ENCODE measurements at places on chromosomes 2 and 18. TPM values are rescaled to one million over a fixed set of nuclear protein-coding genes. Genes with fewer than 3 reads are reported as not detected.
A peak's percentile ranks its signal among the peaks of the same experiment; 100 is the strongest.

GRCh38 chr2:234865586-234865985 lies 86.2 kb upstream of the SH3BP4 start:
- no peaks in the 10 kb centered on the region for H3K4me1 ChIP-seq
- H3K27me3 ChIP-seq: no peaks in the 10 kb centered on the region
- no peaks in the 10 kb centered on the region for H3K36me3 ChIP-seq
- DNase-seq: no peak
- H3K4me3 ChIP-seq: no peak overlapping the region

The SLC5A7 gene
- total RNA-seq: not detected

The FIGN gene
- total RNA-seq: 9.8 TPM

DNA sequence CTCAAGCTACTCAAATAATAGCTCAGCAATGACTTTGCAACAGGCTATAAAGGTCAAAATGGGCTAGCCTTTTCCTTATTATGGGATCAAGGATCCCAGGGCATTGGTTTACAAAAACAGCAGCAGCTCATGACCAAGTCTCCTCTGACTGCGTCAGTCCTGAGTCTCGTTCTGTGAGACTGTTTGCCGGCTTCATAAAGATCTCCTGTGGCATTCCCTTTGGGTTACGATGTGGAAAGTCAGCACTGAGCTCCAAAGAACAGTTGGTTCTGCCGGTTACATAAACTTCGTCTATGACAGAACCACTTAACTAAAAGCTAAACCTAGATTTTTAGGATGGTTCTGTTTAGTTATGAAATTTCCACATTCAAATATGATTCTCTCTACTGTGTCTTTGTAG lies 674.9 kb downstream of the ZEB2 start:
- no peak overlapping the region for H3K27ac ChIP-seq
- no peaks in the 10 kb centered on the region for H3K36me3 ChIP-seq
- H3K4me1 ChIP-seq: no peaks in the 10 kb centered on the region
- no peak overlapping the region for H3K4me3 ChIP-seq
- DNase-seq: no peak

The FBXO36 gene
- 2.6 TPM for total RNA-seq

DNA sequence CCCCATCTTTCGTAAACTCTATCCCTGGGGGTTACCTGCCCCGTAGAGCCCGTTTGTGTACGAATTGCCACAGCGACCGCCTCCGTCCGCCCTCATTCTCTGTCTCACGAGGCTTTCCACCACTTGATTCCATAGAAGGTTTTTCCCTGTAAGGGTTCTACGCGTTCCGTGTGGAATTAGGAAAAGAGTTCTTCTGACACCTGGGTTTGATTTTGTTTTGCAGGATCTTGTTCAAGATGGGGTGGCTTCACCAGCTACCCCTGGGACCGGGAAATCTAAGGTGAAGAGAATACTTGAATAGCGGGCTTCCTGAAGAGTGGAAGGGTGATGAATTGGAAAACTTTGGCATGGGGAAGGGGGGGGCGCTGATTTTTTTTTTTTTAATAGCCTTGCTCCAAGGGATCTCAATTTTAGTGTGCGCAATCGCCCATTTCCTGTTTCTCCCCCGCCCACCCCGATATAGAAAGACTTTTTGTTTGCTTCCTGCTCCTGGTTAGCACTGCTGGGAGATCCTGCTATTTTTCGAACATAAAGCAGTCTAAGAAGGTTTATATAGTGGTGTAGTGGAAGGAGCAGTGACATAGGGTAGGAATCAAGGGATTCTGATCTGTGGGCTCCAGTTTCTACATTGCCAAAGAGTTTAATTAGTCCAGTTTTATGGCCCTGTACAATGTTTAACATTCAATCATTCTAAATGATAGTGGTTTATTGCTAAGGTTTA lies 564 bp downstream of the GCC2 start:
- H3K4me1 ChIP-seq: peaks cover 6% of the 10 kb centered on the region
- H3K4me3 ChIP-seq: peak overlapping the region; percentile 84

GRCh38 chr18:44943311-44943881 lies 262.7 kb downstream of the SETBP1 start:
- no peak for DNase-seq
- H3K27ac ChIP-seq: peak overlapping the region; percentile 44
- no peak overlapping the region for H3K4me3 ChIP-seq
- H3K4me1 ChIP-seq: no peaks in the 10 kb centered on the region

DNA sequence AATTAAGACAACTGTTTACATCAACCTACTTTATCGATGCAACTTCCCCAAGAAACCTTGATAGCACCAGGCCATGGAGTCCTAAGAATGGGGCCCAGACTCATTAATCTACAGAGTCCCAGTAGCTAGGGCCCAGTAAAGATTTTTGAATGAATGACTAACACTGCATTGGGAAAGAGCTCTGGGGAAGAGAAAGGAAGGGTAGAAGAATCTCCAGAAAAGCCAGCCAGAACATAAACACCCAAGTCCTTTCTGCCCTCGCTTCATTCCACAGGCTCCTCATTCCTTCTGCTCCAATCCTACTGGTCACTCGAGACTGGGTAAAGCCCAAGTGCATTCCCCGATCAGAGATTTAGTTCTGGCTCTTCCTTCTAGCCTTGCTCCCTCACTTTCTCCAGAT lies 44.3 kb downstream of the CYRIA start:
- DNase-seq: no peak
- no peak overlapping the region for H3K4me3 ChIP-seq
- H3K4me1 ChIP-seq: no peaks in the 10 kb centered on the region
- no peak overlapping the region for H3K27ac ChIP-seq

GRCh38 chr2:159153463-159153862 lies 133.0 kb downstream of the WDSUB1 start:
- H3K4me1 ChIP-seq: no peaks in the 10 kb centered on the region
- H3K27me3 ChIP-seq: no peaks in the 10 kb centered on the region
- no peak for DNase-seq
- no peaks in the 10 kb centered on the region for H3K36me3 ChIP-seq

DNA sequence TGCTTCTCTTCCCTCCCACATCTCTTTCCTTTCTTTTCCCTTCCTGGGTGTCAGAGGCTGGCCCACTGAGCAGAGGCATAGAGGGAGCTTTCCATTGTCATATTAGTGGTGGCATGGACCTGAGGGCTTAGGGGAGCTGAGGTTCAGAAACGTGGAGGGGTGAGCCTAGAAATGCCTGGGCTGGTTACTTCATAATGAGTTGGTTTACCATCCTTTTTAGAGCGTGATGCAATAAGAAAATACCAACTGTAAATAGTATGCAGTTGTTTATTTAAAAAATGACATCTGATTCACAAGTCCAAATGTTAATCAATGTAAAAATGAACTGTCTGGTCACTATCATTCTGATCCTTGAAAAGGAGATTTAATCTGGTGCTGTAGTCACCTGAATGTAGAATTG lies 46.3 kb downstream of the MYO1B start:
- no peaks in the 10 kb centered on the region for H3K36me3 ChIP-seq
- no peak overlapping the region for H3K27ac ChIP-seq

The APCDD1 gene
- total RNA-seq: 8.2 TPM

- H3K36me3 ChIP-seq: no peaks in the 10 kb centered on the region
- H3K4me3 ChIP-seq: peak overlapping the region; percentile 99
- H3K4me1 ChIP-seq: no peaks in the 10 kb centered on the region
- H3K27ac ChIP-seq: peak overlapping the region; percentile 89
- DNase-seq: no peak
Observed at GRCh38 chr18:59140302-59140885, 710 bp downstream of the SEC11C start.

The TOGARAM2 gene
- not detected for total RNA-seq

- H3K27me3 ChIP-seq: no peaks in the 10 kb centered on the region
- DNase-seq: no peak
- H3K27ac ChIP-seq: no peak overlapping the region
- H3K36me3 ChIP-seq: no peaks in the 10 kb centered on the region
- H3K4me3 ChIP-seq: no peak overlapping the region
- no peaks in the 10 kb centered on the region for H3K4me1 ChIP-seq
Observed at GRCh38 chr2:240289701-240290431, 145.6 kb upstream of the GPC1 start.

GRCh38 chr18:60873708-60874107 lies 459.5 kb upstream of the CDH20 start:
- DNase-seq: no peak
- no peaks in the 10 kb centered on the region for H3K36me3 ChIP-seq
- no peak overlapping the region for H3K4me3 ChIP-seq
- H3K27me3 ChIP-seq: no peaks in the 10 kb centered on the region
- H3K27ac ChIP-seq: no peak overlapping the region

DNA sequence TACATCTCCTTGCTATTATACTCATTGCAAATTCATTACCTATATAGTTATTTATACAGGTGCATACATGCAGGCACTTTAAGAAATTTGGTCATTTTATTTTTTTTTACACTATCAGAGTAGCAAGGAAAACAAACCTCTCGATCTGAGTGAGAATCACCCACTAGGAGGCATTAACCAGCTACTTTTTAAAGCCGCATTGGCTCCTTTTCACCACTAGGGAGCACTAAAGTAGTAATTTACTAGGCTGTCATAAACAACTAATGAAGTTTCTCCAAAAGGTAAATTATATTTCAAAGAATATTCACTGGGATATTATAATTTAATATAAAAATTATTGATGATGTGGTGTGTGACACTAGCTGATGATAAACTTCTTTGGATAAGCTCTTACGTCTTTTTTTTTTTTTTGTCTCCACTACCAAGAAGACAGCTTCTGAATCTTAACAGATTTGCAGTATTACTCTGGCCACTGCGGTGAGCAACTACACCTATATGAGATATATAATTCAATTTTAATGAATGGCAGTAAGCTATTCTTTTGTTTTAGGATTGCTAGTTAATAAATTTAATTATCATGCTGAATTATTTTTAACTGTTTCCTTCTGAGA lies 101.9 kb downstream of the NOL4 start:
- no peak overlapping the region for H3K4me3 ChIP-seq
- DNase-seq: no peak
- H3K36me3 ChIP-seq: no peaks in the 10 kb centered on the region

- no peak for DNase-seq
- H3K27me3 ChIP-seq: no peaks in the 10 kb centered on the region
- no peak overlapping the region for H3K27ac ChIP-seq
- no peaks in the 10 kb centered on the region for H3K36me3 ChIP-seq
Observed at GRCh38 chr2:29047083-29047845, 27.1 kb downstream of the PCARE start.

DNA sequence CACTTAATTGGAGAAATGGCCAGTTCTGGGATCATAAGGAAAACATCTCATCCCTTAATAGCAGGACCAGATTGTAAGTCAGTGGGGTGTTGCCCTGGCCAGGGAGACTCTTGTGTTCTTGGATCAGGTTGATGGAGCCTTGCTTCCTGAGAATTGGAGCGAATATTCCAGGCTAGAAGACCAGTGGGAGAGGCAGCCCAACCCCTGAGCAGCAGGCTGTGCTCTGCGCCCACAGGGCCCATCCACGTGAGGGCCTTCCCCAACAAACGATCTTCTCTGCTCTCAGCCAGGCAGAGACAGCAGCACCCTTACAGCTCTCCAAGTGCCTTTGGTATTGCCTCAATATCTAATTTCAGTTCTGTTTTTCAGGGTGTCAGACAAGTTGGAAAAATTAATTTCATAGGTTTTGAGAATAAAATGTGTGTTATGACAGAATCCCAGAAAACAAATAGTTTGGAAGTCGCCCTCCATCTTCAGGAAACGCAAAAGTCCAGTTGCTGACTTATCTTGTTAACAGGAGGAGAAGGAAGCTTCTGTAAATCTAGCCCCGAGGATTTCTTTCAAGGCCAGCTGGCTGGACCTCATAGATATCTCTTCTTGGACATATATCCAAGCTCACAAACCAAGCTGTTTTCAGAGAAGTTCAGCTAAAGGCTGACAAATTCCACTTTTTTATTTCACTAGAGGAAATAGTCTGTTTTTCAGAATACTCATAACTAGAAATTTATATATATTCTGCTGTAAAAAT lies 105.5 kb downstream of the COPS8 start:
- no peaks in the 10 kb centered on the region for H3K4me1 ChIP-seq
- peak; percentile 67 for DNase-seq
- no peaks in the 10 kb centered on the region for H3K27me3 ChIP-seq
- no peaks in the 10 kb centered on the region for H3K36me3 ChIP-seq
- no peak overlapping the region for H3K4me3 ChIP-seq

DNA sequence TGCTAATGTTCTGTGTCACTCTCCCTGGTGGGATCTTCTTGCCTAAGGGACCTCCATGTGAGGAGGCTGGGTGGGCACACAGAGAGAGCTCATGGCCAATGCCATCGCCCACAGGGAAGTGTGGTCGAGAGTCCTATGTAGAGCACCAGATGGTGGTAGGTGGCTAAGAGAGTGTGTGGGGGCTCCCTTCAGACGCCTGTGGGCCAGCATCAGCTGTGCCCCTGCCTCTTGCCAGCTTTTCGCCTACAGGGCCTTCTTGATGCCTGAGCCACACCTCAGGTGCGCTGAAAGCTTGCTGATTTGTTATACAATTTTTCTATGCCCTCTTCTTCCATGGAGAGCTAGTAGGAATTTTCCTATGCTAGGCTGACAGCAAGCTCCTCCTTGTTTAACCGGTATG lies 38.3 kb downstream of the LRRTM1 start:
- no peaks in the 10 kb centered on the region for H3K36me3 ChIP-seq
- H3K27me3 ChIP-seq: no peaks in the 10 kb centered on the region
- no peaks in the 10 kb centered on the region for H3K4me1 ChIP-seq

- no peak for DNase-seq
- no peak overlapping the region for H3K27ac ChIP-seq
- no peaks in the 10 kb centered on the region for H3K4me1 ChIP-seq
- H3K36me3 ChIP-seq: no peaks in the 10 kb centered on the region
- H3K27me3 ChIP-seq: no peaks in the 10 kb centered on the region
- H3K4me3 ChIP-seq: no peak overlapping the region
Observed at GRCh38 chr2:88919087-88919738, 227.7 kb downstream of the RPIA start.

The SERPINB10 gene
- not detected for total RNA-seq

DNA sequence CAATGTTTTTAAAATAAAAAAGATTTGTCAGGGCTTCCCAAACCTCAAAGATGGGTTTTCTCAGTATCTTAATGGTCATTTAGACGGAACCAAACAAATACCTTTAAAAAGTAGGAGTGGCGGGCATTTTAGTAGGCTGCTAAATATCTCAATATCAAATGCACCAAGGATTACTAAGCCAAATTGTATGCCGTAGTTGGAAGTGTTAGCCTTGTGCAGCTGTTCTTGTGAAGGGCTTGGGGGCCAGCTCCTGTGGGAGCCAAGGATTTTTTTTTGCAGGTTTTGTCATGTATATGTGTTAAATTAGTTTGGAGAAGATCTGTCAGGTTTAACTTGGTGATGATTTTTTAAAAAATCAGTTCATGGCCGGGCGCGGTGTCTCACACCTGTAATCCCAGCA lies 52.1 kb downstream of the ACTR2 start:
- H3K36me3 ChIP-seq: no peaks in the 10 kb centered on the region
- DNase-seq: no peak
- H3K4me3 ChIP-seq: no peak overlapping the region
- no peak overlapping the region for H3K27ac ChIP-seq
- no peaks in the 10 kb centered on the region for H3K27me3 ChIP-seq
- H3K4me1 ChIP-seq: no peaks in the 10 kb centered on the region

- no peak for DNase-seq
- no peak overlapping the region for H3K4me3 ChIP-seq
- no peaks in the 10 kb centered on the region for H3K27me3 ChIP-seq
Observed at GRCh38 chr2:122150524-122151280, 395.3 kb downstream of the TSN start.

GRCh38 chr2:153871231-153872221 lies at the start of gene GALNT13:
Gene GALNT13, plus strand, starts transcription at chr2:153871922.
- no peak within 1 kb of the TSS for H3K27ac ChIP-seq
- H3K4me1 ChIP-seq: no peaks in the 10 kb centered on the region
- no peaks in the 10 kb centered on the region for H3K27me3 ChIP-seq
- DNase-seq: no peak
- peak within 1 kb of the TSS; percentile 9 for H3K4me3 ChIP-seq

The REG3A gene
- total RNA-seq: not detected
